ENCODE measurements at places on chromosomes 12 and 14. TPM values are rescaled to one million over a fixed set of nuclear protein-coding genes. Genes with fewer than 3 reads are reported as not detected.

DNA sequence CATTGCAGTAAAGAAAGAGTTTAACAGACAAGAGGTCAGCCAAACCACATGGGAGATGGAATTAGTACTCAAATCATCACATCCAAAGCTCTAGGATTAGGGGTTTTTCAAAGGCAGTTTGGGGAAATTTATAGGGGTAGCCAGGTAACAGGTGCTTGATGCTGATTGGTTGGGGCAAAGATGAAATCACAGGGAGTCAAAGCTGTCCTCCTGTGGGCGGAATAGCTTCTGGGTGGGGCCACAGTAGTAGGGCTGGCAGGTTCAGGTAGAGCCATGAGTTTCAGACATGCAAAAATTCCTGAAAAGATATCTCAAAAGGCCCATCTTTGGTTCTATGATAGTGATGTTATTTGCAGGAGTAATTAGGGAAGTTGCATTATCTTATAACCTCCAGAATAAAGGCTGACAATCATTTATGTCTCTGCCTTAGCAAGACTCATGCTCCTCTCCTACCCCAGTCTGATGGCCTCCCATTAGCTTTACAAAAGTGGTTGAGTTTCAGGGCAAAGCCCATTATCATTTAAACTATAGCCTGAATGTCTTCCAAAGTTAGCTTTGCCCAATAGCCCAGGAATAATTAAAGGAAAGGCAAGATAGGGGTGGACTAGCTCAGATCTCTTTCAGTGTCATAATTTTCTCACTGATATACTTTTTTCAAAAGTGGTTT is 42.1 kb upstream of the CNTN1 start:
- H3K36me3 ChIP-seq = no peaks in the 10 kb centered on the region
- DNase-seq = peak; percentile 76
- no peaks in the 10 kb centered on the region for H3K27me3 ChIP-seq
- peaks cover 2% of the 10 kb centered on the region for H3K4me1 ChIP-seq
- no peak overlapping the region for H3K27ac ChIP-seq

DNA sequence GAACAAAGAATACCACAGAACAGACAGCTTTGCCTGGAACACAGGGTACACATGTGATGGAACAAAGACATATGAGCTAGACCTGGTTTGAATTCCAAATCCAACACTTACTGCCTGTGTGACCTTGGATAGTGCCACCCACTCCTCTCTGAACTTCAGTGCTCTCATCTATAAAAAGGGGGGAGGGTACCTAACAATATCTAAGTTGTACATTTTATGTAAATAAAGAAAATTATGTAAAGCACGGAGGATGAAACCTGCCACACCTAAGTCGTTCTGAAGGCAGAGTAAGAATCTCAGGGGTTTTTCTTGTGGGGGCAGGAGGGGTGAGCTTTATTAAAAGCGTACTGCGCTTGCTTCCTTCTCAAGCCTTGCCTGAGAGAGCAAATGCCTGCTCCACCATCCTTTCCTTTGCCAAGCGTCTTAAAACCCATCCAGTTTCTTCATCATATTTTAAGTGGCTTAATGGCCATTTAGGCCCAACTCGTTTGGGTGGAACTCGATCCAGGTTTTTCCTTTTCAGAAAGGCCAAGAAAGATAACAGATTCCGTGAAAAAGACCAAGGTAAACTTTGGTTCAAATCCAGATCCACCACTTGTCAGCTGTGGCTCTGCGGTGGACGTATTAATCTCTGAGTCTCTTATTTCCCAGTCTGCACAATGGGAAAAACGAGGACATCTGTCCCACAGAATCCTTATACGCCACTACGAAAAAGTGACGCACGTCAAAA is 946 bp downstream of the DDX24 start:
- peaks cover 37% of the 10 kb centered on the region for H3K36me3 ChIP-seq
- H3K4me1 ChIP-seq = peaks cover 2% of the 10 kb centered on the region
- no peak overlapping the region for H3K27ac ChIP-seq
- H3K4me3 ChIP-seq = peak overlapping the region; percentile 100

DNA sequence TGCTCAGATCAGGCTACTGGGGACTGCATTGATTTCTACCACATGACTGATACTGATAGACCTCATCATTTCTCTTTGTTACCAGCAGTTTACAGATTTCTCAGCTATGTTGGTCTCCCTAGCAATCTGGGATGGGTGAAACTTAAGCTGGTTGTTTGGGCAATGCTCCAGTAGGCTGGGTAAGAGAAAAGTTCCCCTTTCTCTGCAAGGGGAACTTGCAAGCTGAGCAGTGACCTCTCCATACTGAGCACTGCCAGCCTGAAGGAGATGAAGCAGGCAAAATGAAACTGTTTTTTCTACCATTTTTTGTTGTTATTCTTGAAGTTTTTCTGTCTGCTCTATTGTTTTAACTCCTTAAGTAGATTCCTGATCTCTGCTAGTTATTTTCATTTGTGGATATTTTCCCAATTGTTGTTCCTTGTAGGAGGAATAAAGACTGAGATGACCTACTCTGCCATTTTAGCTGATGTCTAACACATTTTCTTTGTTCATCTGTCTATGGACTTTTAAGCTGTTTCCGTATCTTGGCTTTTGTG is 1.3 kb upstream of the OR4M1 start:
- no peak overlapping the region for H3K27ac ChIP-seq
- DNase-seq = no peak
- no peaks in the 10 kb centered on the region for H3K27me3 ChIP-seq
- H3K36me3 ChIP-seq = peaks cover 18% of the 10 kb centered on the region

DNA sequence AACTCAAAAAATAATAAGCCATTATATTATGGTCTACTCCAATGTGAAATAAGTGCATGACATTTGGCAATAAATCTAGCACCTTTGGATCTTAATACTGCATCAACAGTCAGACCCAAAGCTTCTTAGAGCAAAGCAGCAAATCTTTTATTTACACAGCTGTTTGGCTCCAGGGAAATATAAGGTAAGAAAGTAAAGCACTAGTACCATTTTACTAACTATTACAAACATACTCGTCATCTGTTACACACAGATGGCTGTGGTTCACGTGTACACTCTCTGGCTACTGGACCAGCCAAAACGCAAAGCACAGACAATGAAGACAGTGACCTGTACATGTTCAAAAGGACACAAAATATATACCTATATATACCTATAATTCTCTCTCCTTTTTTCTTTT is 2.8 kb downstream of the FGD6 start:
- H3K36me3 ChIP-seq = peaks cover 18% of the 10 kb centered on the region
- H3K4me1 ChIP-seq = no peaks in the 10 kb centered on the region
- no peaks in the 10 kb centered on the region for H3K27me3 ChIP-seq
- H3K4me3 ChIP-seq = peak overlapping the region; percentile 58

DNA sequence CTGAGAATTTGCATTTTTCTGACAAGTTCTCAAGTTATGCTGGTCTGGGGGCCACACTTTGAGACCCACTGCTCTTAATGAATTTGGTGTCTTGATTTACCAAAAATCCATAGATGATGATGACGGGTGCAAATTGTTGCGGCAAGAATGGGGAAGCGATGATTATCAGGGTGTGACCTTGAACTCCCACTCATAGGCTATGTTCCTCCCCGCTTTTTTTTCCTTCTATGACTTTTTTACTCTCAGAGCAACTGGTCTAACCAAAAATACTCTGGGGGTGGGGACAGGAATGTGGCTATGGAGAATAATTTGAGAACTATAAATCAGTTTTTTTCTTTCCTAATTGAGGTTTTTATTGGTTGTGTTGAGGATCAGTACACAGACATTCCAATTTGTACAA is 83.6 kb downstream of the PPFIBP1 start:
- peaks cover 11% of the 10 kb centered on the region for H3K36me3 ChIP-seq
- H3K27me3 ChIP-seq = no peaks in the 10 kb centered on the region
- no peak overlapping the region for H3K27ac ChIP-seq
- no peak for DNase-seq
- no peaks in the 10 kb centered on the region for H3K4me1 ChIP-seq

DNA sequence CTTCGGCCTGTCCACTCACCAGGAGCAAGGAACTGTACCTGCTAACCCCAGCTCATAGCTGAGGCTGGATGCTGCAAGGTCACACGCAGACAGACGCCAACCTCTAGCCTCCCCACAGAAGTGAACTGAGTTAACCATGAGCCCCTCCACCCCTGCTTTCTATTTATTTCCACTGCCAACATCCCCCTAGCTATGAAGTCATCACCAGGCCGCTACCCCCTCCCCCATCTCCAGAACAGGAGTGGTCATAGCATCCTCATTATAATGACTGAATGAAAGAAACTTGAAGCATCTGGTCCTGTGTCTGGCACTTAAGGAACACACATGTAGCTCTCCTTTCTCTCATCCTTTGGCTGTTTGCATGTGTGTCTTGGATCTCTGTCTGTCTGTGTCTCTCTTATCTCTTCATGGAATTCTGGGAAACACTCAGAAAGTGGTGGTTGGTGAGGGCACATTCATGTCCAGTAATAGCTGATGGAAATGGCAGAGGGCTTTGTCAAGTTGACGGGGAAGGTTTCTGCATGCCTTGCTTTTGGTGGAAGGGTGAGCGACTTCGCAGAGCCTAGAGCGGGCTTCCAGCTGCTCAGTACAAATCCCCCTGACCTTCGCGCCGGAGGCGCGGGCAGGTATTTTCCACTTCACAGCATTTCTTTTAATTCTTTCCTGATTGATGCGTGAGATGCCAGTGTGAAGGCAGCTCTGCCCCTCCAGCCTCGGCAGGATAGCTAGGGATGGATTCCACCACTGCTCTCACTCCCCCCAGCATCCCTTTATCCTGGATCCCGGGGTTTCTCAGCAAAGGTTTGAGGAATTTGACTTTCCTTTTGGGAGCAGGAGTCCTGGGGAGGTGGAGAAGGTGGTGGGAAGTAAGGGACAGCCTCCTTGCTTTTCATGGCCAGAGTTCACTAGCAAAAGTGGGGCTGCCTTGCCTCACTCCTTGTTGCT is 198.2 kb downstream of the CHST11 start:
- H3K4me1 ChIP-seq = peaks cover 5% of the 10 kb centered on the region
- no peaks in the 10 kb centered on the region for H3K36me3 ChIP-seq
- H3K4me3 ChIP-seq = no peak overlapping the region
- H3K27ac ChIP-seq = no peak overlapping the region
- DNase-seq = no peak
- H3K27me3 ChIP-seq = no peaks in the 10 kb centered on the region

DNA sequence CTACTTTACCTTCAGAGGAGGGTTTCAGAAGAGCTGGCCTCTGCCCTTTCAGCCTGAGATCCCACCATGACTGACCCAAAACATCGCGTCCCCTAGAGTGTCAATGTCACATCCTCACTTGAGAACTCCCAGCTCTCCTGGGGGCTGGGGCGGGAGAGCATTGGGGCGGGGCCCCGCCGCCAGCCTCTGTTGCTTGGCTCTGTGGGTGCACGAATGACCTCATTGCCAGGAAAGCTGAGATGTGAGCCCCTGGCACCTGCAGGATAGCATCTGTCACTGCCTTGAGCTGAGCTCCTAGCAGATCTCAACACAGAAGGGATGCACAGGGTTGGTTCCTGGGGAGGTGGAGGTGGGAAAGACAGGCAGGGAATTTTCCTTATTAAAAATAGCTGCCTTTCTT is 20.6 kb upstream of the MYL2 start:
- peak; percentile 43 for DNase-seq
- H3K27ac ChIP-seq = no peak overlapping the region
- no peaks in the 10 kb centered on the region for H3K27me3 ChIP-seq
- peaks cover 5% of the 10 kb centered on the region for H3K4me1 ChIP-seq

- H3K27ac ChIP-seq = no peak overlapping the region
- no peaks in the 10 kb centered on the region for H3K27me3 ChIP-seq
These were observed 255.3 kb upstream of the GARIN6 start for GRCh38 chr12:99392091-99392850.

DNA sequence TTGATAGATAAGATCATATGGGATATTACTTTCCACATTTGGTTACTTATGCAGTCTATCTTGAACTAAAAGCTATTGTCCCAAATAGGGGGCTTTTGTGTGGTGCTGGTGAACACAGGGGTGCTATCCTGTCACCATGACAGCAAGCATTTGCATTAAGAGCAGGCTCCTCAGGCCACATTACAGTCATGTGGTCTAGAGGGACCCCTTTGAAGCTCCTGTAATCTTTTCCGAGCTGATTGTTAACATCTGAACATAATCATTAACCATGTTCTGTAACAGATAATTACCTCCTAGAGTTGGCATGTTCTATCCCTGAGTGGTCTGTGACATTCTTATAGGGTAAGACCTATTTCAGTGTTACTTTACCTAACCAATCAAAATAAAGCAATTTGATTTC is 178.8 kb downstream of the KTN1 start:
- no peak overlapping the region for H3K4me3 ChIP-seq
- DNase-seq = no peak
- no peaks in the 10 kb centered on the region for H3K27me3 ChIP-seq
- H3K27ac ChIP-seq = no peak overlapping the region

DNA sequence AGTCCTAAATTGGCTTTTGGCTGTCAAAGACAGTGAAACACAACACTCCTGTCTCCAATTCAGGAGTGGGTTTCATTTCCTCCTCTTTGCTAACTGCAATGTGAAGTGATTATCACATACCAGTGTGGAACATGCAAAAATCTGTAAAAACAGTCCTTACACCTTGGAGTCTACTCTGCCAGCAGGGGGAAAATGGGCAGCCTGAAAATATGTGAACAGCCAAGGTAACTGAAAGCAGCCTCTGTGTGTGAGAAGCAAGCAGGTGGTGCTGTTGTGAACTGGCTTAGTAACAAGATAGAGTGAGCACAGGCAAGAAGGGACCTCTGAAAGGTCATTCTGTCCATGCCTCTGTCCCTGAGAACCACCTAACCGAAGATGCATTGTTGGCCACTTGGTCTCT is 6.0 kb downstream of the PRMT8 start:
- no peak overlapping the region for H3K27ac ChIP-seq
- DNase-seq = peak; percentile 67
- H3K27me3 ChIP-seq = peaks cover 37% of the 10 kb centered on the region
- no peak overlapping the region for H3K4me3 ChIP-seq

DNA sequence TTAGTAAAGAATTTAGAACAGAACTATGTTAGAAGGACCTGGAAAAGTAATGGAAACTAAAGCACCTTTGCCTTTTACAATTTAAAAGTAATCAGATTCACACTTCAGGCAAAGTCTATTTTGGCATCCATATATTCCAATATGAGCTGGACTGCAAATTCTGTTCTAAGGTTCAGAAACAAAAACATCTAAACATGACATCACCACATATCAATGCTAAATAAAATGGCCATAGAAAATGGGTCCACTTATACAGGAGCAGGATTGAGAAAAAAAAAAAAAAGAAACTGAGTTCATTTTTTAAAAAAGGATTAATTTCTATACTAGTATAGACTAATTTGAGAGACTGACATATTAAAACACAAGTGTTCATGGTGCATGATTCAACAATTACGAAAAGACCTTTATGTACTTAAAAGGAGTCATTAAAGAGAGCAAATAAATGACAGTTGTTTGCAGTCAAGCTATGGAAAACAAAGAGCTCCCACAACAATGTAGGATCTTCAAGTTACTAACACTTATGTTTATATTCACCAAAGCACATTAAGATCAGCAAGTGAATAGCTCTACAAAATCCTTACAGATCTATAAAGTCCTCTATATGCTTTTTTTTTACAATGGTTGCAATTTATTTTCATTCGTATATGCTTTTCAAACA is 45.7 kb downstream of the DICER1 start:
- H3K27me3 ChIP-seq = no peaks in the 10 kb centered on the region
- DNase-seq = no peak
- H3K4me3 ChIP-seq = no peak overlapping the region
- H3K4me1 ChIP-seq = no peaks in the 10 kb centered on the region
- H3K27ac ChIP-seq = no peak overlapping the region

HOXC12 gene
- total RNA-seq = not detected

DNAI7 gene
- total RNA-seq = not detected

RTL1 gene
- not detected for total RNA-seq

G2E3 gene
- total RNA-seq = 53.8 TPM

PRPF40B gene
- total RNA-seq = 19.0 TPM
